ENCODE measurements at places on chromosomes 2 and 18. TPM values are rescaled to one million over a fixed set of nuclear protein-coding genes. Genes with fewer than 3 reads are reported as not detected.
A peak's percentile ranks its signal among the peaks of the same experiment; 100 is the strongest.

- peak; percentile 84 for DNase-seq
Observed at GRCh38 chr2:130873700-130874346, 37.1 kb downstream of the ARHGEF4 start.

- no peak for DNase-seq
Observed at GRCh38 chr2:22406625-22407024, 978.4 kb upstream of the KLHL29 start.

GRCh38 chr2:70141902-70142589 lies 48.8 kb downstream of the C2orf42 start:
- no peak for DNase-seq

- no peak for DNase-seq
Observed at GRCh38 chr2:199195927-199196502, 261.7 kb downstream of the SATB2 start.

DNA sequence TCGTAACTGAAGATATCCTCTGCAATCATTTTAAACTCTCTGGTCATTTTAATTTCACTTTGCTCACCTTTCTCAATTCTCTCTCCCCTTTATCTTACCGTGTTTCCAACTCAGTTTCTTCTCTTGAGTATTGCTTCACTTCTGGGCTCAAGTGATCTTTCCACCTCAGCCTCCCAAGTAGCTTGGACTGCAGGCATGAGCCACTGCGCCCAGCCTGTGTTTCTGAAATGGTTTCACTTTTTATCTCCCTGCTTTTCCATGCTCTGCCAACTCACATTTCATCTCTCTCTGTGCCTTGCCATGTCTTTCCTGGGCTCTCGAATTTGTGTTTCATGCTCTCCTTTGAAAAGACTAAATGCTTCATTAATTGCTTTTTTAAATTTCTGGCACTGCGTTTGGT lies 30.5 kb upstream of the TMEM131 start:
- DNase-seq = no peak

DNA sequence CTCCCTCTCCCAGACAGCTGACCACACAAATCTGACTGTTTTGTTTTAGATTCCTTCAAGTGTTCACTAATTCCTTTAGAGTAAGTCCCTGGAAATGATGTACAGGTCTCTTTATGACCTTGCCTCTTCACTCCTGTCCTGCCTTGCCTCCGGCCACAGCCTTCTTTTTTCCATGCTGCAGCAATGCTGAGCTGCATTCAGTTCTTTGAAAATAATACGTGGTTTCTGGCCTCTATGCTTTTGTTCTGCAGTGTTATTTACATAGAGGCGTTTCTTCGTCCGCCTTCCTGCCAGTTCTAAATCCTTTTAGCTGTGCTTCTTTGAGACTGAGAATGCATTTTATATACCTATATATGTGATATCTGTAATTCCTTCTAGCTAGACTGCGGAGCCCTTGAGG lies 87.2 kb downstream of the PPP1R1C start:
- DNase-seq = no peak

- no peak for DNase-seq
Observed at GRCh38 chr2:217617616-217618022, 385.2 kb downstream of the TNS1 start.

DNA sequence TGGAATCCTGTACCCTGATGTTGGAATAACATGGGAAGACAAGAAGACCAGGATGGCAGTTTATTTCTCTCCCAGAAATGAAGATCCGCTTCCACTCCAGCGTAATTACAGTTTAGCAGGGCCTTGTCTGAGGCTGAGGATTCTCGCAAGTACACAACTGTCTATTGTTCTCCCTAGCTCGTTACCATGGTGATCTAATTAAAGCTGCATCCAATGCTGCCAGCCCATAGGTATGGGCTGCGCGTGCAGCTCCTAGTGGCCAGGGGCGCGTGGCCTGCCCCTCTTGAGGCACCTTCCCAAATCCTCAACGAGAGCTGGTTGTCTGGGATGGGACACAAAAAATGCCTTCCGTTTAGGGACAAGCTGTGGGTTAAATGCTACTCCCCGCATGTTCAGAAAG lies 344.9 kb downstream of the CYRIA start:
- no peak for DNase-seq

DNA sequence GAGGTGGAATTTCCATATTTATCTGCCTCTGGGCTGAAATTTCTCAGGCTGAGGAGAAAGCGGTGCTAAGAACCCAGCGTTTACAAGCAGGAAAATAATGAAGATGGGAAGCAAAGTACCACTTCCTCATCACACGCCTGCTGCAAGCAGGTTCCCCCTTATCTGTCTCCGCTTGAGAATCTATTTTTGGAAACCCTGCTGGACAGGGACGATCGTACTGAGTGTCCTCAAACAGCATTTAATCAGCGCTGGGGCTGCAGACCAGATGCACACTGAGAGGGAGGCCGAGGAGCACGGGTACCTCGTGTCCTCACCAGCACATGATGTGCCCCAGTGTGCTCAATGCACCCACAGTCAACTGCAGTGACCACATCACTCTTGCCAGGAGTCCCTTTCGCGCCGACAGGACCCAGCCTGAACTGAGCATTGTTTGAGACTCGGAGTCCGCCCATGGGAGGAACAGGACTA lies 160.4 kb downstream of the HDAC4 start:
- no peak for DNase-seq

Gene CRYGC
- not detected for total RNA-seq

Gene RAB17
- 4.5 TPM for total RNA-seq

Gene SCN7A
- 3.6 TPM for total RNA-seq

Gene DYNAP
- total RNA-seq = not detected

Gene SKOR2
- not detected for total RNA-seq

Gene CROCC2
- 0.13 TPM for total RNA-seq
